ENCODE measurements at places on chromosomes 5 and 9.

DNA sequence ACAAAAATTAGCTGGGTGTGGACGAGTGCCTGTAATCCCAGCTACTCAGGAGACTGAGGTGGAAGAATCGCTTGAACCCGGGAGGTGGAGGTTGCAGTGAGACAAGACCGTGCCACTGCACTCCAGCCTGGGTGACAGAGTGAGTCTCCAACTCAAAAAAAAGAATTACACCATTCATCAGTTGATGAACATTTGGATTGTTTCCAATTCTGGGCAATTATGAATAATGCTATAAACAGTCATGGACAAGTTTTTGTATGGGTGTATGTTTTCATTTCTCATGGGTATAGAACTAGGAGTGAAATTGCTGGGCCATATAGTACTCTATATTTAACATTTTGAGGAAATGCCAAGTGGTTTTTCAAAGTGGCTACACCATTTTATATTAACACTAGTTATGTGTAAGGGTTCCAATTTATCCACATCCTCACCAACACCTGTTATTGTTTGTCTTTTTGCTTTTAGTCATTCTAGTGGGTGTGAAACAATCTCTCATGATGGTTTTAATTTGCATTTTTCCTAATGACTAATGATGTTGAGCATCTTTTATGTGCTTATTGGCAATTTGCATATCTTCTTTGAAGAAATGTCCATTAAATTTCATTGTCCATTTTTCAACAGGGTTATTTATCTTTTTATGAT, 9.0 kb upstream of the CCDC125 start:
- DNase-seq = no peak

DNA sequence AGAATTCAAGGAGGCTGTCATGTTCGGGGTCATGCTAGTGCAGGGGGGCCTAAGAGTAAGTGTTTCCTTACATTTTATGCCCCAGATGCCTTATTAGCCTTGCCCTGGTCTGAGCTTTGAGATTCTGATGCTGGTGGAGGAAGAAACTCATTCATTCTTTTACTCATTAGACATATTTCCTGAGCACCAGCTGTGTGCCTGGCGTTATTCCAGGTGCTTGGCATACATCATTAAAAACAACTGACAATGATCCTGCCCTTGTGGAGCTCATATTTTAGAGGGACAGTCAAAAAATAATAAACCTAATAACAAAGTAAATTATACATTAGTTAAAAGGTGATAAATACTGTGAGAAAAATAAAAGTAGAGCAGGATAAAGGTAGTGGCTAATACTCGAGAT, 138.9 kb upstream of the SGCD start:
- DNase-seq = no peak

DNA sequence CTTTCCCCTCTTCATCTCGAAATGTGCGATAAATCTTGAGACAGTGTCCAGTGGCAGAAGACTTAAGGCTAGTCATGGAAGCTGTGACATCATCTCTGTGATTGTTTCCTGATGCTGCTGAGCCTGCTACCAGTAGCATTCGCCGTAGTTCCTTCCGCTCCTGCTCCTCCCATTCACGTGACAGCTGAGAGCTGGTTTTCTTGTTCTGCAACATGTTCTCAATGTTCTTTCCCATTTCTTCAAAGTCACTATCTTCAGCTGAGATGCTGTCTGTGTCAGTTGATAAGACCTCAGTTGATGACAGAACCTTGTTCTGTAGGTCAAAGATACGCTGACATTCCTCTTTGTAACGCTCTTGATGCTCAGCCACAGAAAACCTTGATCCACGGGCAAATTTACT, 3.5 kb downstream of the TAF1L start:
- no peak for DNase-seq

DNA sequence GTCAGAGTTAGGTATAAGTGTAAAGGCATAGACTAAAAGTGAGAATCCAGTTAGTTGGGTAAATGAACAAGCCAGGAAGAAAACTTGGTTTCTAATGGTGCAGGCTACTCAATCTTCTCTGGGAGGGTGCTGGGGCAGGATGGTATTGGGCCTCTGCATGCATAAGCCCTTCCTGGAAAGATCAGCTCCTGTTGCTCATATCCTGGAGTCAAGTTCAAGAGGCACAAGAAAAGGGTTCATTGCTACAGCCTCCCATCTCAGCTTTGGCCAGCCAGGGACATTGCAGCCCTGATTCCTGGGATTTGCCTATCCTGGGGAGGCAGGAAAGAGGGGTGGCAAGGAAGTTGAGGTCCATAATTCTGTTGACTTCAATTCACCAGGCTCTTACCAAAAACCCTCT, 40.7 kb upstream of the ATP6V1G1 start:
- DNase-seq = no peak

DNA sequence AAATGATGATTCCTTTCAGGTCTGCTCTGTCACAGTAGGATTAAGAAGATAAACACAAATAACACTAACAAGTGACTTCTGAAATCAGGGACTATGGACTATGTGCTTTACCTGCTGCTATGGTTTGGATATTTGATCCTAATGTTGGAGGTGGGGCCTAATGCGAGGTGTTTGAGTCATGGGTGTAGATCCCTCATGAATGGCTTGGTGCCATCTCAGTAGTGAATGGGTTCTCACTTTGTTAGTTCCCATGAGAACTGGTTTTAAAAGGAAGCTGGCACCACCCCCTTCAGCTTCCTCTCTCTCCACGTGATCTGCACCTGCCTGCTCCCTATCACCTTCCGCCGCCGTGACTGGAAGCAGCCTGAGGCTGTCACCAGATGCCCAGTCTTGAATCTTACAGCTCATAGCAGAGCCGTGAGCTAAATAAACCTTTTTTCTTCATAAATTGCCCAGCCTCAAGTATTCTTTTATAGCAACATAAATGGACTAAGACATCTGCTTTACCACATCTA, 3.3 kb downstream of the PPIC start:
- no peak for DNase-seq

DNA sequence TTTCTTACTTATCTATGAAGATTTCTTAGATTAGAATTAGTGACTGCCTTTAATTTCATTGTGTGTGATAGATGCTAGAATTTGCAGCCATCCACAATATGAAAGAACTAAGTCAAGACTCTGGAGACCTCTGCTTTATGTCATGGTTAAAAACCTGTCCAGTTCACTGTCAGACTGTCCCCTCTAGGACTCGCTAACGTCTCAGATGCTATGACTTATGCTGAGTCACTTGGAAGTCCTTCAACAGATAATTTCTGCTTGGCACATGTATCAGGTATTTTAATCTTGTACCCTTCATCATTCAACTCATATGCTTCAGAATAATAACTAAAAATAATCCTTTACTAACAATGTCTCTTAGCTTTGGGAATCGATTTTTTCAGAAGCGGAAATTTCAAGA, 230.5 kb upstream of the DMAC1 start:
- no peak for DNase-seq

GRCh38 chr9:95570150-95570549, 53.4 kb upstream of the PTCH1 start:
- DNase-seq = no peak

- no peak for DNase-seq
Measured at GRCh38 chr5:128613766-128614165, 75.7 kb upstream of the FBN2 start.

GRCh38 chr5:9820691-9821449, 190.7 kb upstream of the TAS2R1 start:
- no peak for DNase-seq

DNA sequence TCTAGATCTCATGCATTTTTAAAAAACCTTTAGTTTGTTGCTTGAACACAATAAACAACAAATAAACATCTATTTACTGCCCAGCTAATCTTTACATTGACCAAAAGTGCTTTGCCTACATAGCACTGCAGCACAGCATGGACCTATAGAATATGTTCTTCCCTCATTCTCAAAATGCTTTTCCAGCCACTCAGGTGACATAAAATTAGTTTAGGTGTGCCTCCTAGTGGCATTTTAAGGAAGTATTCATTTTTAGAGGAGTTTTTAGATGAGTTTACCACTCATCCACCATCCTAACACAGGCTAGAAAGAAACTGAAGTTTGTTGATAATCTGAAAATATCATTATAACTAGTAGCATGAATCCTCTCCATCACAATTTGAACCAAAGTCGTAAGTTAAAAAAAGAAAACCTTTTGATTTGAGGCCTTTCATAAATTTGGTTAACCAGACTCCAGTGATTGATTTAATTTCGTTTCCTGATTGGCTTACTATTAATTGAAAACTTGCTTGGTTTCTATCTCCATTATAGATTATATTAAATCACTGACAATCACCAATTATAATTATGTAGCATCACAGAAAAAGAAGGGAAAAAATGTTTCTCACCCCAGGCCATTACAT, 12.6 kb downstream of the PLGRKT start:
- no peak for DNase-seq

DNA sequence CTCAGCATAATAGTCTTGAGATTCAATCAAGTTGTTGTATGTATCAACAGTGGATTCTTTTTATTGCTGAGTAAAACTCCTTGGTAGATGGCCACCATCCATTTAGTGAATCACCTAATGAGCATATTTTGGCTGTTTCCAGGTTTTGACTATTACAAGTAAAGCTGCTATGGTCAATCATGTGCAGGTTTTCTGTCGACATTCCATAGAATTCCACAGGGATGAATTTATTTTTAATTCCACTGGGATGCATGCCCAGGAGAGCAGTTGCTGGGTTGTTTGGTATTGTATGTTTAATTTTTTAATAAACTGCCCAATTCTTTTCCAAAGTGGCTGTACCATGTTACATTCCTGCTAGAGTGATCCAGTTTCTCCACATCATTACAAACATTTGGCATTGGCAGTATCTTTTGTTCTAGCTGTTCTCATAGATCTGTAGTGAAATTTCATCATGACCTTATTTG, 10.5 kb upstream of the S1PR3 start:
- DNase-seq = no peak

GRCh38 chr5:122774519-122774860, 390 bp upstream of the SNX2 start:
- DNase-seq = no peak

DNA sequence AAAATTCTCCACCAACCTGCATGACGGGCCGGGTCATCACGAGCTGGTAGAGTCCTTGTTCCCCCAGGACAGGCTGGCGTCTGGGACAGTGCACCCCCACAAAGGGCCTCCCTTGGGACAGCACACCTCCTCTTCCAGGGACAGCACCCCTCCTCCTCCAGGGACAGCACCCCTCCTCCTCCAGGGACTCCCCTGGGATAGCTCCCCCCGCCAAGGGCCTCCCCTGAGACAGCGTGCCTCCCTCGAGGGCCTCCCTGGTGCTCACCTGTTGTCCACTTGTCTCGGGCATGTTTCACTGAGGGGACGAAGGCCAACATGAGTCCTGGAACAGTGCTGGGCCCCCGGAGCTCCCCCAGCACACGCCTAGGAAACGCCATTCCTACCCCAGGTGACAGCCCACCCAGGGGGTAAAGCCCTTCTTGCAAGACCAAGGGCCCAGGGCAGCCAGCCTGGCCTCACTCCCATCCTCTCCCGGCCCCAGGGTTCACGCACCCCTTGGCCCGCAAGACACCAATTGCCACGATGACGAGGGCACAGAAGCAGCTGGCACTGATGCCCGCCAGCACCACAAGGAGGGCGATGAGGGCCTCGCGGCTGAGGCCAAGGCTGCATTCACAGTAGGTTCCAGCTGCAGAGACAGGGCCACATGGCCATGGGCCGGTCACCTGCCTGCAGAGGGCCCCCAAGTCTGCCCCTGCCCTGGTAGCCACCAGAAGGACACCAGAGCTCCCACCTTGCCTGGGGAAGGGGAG, 531 bp downstream of the TMEM210 start:
- no peak for DNase-seq

GRCh38 chr5:122702524-122702875, 72.4 kb upstream of the SNX2 start:
- DNase-seq = no peak

- no peak for DNase-seq
Measured at GRCh38 chr5:165349735-165350134, 1844.3 kb downstream of the MAT2B start.

GRCh38 chr5:150303660-150304386, 1.1 kb upstream of the ARSI start:
- no peak for DNase-seq

DNA sequence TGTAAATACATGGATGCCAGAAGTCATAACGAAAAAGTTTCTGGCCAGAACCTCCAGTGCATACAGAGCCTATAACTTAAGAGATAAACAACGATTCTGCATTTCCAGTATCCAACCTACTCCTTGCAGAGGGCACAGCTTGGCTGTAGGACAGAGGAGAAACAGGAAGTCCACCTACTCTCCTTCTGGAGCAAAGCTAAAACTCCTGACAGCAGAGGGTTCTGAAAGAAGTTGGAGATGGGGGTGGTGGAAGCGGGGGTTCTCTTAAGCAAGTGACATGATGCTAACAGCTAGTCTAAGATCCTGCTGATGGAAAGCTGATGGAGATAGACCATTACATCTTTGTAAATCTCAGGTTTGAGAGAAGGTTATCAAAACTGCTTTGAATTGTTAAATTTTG, 35.5 kb upstream of the CTNNAL1 start:
- no peak for DNase-seq

- no peak for DNase-seq
Measured at GRCh38 chr9:125521462-125522327, 185.3 kb downstream of the MAPKAP1 start.

DNA sequence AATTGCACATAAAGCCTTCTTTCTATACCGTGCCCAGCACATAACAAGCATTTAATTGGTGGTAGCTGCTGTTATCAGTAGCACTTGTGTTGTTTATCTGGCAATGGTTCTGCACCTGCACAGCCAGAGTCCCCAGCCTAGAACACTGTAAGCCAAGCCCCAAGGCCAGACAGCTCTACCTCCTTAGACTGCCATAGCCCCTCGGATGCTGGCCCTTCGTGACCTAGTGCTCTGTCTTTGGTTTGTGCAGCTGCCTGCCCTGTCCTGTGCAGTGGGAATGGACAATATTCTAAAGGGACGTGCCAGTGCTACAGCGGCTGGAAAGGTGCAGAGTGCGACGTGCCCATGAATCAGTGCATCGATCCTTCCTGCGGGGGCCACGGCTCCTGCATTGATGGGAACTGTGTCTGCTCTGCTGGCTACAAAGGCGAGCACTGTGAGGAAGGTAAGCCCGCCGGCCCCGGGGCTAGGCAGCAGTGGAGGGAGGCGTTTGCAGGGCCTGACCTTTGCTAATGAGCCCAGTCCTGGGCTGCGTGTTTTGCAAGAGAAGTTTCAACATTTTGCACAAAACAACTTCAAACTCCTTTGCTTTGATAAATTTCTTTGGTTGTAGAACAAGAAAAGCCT, 173.3 kb upstream of the WWC1 start:
- DNase-seq = no peak

- DNase-seq = no peak
Measured at GRCh38 chr5:96297867-96298266, 135.2 kb downstream of the PCSK1 start.

DNA sequence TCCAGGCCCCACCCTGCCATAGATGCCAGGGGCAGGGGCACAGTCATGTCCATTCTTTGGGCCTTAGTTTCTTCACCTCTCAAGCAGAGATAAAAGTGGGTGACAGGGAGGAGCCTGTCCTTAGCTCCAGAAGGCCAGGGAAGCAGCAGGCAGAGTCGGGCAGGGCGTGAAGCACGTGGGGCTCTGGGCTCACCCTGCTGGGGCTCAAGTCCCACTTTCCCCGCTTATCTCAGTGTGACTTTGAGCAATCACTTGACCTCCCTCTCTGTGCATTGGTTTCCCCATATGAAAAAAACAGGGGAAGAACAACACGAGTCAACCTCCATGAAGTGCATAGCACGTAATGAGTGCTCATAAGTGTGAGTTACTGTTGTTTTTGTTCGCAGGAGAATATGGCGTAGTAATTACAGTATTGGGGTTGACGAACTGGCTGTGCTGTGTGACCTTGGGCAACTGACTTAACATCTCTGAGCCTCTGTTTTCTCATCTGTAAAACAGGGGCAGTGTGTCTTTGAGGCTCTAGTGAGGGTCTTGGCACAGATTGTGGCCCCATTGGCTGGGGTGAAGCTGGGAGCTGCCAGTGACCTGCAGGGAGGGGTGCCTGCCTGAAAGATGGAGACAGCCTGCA, 39.9 kb upstream of the HAND1 start:
- DNase-seq = no peak

All from stimulated activated CD8-positive, alpha-beta memory T cell treated with anti-CD3 and anti-CD28 coated beads, Interleukin-4, amount 100 ng/mL, for 1 hour (primary cell).